ENCODE measurements at places on chromosomes 11 and 22.

DNA sequence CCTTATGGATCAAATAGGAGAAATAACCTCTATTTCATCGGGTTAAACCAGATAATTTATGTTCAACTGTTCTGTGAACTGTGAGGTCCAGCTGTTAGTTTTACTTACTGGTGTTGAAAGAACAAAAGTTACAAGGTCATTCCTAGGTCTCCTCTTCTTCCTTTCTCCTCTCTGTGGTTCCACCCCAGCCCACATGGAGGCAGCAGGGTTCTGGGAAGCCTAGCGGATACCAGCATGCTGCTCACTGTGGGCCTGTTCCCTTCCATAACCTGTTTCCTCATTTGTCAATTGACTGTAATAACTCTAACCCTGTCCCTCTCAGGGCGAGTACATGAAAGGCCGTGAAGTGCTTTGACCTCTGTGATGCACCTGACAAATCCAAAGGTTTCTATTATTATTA lies 27.8 kb downstream of the RELT start:
- peak; percentile 62 for DNase-seq

DNA sequence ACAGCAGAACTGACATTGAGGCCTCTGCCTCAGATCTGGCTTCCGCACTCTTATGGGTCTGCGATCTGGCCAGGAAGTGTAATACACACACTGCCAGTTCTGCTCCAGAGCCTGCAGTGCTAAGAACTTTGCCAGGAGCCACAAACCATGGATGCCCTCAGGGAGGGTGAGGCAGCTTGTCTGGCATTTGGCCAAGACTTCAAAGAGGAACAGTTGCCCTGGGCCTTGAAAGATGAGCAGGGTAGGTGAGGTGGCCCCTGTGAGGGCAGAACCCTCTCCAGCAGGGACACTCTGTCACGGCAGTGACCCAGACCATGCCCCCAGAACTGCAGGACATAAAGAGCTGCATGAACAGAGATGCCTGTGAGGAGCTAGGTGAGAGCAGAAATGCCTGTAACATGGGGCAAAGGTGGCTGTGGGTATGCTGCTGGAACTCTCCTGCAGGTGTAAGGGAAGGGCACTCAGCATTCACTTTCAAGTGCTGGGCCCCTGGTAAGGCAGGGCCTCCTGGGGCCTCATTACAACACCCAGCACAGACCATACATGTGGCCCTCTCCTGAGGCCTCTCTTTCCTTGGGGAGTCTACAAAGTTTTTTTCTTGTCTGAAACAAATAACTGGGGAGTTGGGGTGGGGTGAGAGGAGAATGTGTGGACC lies 47.3 kb downstream of the NEU3 start:
- DNase-seq = peak; percentile 94

DNA sequence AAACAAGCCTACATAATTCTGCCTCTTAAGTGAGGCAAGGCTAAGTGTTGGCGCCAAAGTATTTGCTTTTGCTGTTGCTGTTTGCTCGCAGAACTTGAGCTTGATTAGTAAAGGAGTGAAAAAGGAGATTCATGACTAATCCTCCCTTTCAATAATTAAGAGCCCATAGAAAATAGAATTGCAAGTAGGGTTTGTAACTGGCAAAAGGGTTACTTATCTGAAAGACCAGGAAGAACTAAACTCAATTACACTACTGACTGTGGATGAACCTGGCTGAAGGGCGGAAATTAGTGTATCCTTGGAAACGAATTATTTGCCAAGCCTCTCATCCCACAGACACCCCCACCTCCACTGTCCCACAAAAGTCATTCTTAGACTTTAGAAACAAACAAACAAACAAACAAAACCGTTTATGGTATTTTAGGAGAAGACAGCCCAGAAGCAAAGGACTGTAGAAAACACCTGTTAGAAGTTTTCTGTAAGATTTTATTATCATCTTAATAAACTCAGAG lies 411 bp upstream of the EXPH5 start:
- no peak for DNase-seq

DNA sequence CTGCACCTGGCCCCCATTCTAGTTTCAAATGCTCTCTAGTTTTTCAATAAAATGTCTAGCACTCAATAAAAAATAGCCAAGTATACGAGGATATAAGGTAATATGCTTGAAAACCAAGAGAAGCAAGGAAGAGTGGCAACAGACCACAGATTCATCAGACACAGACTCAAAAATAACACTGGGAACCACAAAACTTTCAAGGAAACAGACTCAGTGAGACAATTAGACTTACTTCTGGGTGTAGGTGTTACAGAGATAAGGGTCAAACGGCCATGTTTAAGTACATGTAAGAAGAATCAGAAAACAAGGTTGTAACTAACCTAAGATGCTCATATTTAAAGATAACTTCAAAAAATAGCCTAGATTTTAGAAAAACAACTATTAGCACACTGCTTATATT lies 67.0 kb downstream of the TRMU start:
- DNase-seq = no peak

- DNase-seq = no peak
Observed at GRCh38 chr11:60934124-60934789, 10.0 kb downstream of the TMEM132A start.

GRCh38 chr22:49046546-49047361 lies 780.9 kb downstream of the BRD1 start:
- DNase-seq = peak; percentile 18

- peak; percentile 34 for DNase-seq
Observed at GRCh38 chr22:21568347-21569075, 997 bp downstream of the UBE2L3 start.

GRCh38 chr11:128917144-128917724 lies 25.4 kb downstream of the TP53AIP1 start:
- no peak for DNase-seq

- DNase-seq = no peak
Observed at GRCh38 chr11:96207459-96208449, 135.2 kb downstream of the MAML2 start.

DNA sequence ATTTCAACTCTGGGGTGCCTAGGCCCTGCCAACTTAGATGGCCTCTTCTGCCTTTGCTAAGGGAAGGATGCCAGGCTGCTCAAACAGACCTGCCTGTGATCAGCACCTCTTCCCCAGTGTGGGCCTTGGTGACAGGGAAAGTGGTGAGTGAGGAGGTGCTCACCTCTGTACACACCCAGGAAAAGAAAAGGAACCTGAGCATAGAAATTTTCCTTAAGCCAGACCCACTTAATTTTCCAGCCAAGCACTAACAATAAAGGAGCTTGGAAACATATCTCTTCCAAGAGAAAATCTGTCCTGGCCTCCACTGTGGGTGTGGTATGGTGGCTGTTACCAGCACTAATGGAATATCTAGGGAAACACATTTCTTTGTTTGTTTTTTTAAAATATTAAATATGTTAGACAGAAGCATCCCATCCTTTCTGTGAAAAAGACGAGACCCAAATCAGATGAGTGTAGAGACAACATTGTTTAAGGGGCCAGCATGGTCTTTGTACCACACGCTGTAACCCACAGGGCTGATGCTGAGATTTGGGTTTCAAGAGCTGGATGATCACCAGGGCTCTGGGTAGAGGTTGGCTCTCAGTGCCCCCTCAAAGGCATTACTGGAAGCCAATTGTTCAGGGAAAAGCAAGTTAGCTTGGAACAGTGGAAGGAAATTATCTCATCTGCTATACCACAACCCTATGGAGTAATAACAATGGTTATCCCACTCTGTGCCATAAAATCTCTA lies 472.2 kb downstream of the INSC start:
- DNase-seq = no peak

GRCh38 chr11:15374418-15374817 lies 259.7 kb downstream of the INSC start:
- peak; percentile 48 for DNase-seq

- no peak for DNase-seq
Observed at GRCh38 chr11:117738246-117738957, 58.6 kb downstream of the DSCAML1 start.

GRCh38 chr11:13674799-13675509 lies 6.5 kb downstream of the FAR1 start:
- peak; percentile 16 for DNase-seq

GRCh38 chr11:92332986-92333385 lies 108.4 kb downstream of the FAT3 start:
- peak; percentile 27 for DNase-seq

DNA sequence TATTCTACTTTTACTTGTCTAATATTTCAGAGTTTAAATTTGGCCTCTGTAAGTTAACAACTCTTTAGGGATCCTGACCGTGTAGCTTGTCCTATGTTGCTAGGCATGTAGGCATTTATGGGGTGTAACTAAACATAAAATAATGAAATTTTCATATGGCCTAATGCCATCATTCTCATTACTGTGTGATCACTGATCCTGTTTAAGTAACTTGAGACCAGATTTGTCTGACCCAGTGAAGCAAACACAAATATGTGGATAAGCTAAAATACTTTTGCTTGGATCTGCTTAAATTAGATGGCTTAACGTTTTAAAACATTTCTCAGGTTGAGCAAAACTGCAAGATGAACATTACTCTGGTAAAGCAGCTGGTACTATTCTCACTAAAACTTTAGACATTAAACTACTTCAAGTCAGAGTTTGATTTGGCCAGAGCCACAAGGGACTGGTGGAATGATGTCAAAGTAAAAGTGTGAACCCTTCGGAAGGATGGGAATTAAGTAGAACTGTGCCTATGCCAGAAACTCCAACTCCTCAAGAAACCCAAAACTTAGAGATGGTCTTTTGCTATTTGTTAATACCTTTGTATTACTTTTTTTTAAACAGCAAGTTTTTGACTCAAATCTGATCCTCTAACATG lies 12.5 kb downstream of the QSER1 start:
- DNase-seq = peak; percentile 6

GRCh38 chr22:25232301-25232700 lies 12.9 kb downstream of the CRYBB2 start:
- no peak for DNase-seq

DNA sequence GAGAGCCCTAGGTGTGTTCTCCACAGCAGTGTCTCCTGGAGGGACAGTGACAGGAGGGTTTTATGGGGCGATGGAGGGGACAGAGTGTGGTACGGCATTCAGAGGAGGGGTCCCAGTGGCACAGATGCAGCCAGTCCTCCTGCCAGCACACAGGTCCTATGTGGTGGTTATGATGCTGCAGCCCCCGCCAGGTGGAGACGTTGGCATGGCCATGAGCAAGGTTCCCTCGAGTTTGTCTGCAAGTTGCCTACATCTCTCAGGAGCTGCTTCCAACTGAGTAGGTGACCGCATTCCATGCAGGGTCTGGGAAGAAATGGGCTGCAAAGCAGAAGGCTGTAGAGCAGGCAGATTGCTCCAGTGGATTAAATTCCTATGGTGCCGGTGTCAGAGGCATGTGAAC lies 646.0 kb downstream of the TBC1D22A start:
- no peak for DNase-seq

DNA sequence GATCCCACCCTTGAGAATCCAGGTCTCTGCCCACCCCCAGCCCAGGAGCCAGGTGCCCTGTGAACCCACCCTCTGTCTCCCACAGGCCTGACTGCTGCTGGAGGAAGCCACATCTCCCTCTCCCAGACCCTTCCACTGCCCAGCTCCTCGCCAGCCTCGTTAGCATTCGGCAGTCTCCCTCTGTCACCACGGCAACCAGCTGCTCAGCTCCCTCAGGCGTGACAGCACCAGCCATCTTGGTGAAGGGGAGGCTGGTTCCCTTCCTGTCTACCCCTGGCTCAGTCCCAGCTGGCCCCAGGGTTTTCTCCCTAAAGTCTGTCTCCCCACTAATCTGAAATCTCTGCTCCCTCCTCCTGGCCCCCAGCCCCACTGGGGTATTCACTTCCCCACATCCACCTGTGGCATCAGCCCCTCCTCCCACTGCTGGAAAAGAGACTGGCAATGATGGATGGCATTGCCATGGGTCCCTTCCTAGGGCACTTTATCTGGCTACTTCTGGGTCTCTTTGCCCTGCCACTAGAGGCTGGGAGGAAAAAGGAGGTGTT lies 28.1 kb downstream of the NRXN2 start:
- DNase-seq = peak; percentile 59

- no peak for DNase-seq
Observed at GRCh38 chr11:1952806-1953482, 5.8 kb downstream of the MRPL23 start.

DNA sequence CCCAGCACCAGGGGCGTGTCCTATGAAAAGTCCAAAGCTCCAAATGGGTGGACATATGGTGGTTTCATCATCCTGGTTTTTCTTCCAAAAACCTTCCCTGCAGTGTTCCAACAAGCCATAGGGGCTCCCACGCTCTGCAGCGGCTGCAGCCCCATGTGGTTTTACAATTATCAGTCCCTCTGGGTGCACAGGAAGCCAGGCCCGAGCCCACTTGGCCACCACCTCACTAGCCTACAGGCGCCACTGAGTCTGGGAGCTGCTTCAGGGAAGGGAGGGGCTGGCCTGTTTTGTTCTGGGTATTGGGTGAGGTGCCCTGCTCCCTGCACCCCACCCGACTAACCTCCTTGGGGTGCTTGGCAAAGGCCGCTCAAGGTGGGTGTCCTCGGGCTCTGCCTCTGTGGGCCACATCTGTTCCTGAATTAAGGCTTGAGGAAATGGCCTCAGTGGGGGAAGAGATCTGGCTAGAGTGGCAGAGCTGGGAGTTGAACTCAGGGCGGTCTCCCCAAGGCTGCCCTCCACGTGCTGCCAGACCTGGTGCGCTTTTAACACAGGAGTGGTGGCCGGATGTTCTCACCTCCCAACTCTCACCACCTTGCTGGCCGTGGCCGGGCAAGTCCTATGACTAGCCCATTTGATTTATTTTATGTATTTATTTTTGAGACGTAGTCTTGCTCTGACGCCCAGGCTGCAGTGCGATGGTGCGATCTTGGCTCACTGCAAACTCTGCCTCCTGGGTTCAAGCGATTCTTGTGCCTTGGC lies 5.3 kb upstream of the CDC42BPG start:
- DNase-seq = no peak

- DNase-seq = no peak
Observed at GRCh38 chr11:125904678-125905077, 370 bp downstream of the DDX25 start.

- no peak for DNase-seq
Observed at GRCh38 chr22:20663941-20664593, 109.8 kb upstream of the SERPIND1 start.

GRCh38 chr22:43883719-43884415 lies 7.9 kb downstream of the PNPLA5 start:
- no peak for DNase-seq

DNA sequence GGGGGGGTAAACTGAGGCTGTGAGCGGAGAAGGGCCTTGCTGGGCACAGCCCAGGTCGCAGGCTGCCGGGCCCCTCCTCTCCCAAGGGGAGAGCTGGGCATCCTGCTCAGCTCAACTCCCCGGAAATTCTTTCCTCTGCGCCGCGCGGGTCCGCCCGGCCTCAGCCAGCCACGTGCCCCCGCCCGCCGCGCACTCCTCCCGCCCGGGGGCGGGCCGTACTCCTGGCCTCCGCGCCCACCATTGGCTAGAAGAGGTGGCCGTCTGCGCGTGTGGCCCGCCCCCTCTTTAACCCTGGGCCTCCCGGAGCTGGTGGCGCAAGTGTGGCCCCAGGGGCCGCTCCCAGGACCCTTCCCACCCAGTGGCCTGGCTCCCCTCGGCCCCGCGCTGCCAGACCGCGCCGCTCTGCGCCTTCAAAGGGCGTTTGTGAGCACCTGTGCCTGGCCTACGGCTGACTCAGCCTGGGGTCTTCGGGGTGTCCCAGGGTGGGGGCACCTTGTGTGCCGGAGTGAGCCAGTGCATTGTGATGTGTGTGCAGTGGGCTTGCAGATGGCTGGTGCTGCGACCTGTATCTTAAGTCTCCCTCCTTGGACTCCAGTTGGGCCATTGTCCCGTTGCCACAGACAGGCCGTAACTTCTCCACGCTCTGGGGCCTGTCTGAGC lies 2.0 kb downstream of the MRGPRF start:
- DNase-seq = peak; percentile 85

GRCh38 chr22:32407312-32407711 lies 4.7 kb downstream of the RTCB start:
- DNase-seq = no peak

All from kidney tubule cell (primary cell).